ENCODE measurements at places on chromosomes 13 and 19. TPM values are rescaled to one million over a fixed set of nuclear protein-coding genes. Genes with fewer than 3 reads are reported as not detected.
A peak's percentile ranks its signal among the peaks of the same experiment; 100 is the strongest.

GRCh38 chr19:4505570-4506448 is 12.5 kb downstream of the PLIN4 start:
- DNase-seq: no peak

Gene GRIN2D
- total RNA-seq: 0.86 TPM

Gene ZNF568
- 9.8 TPM for total RNA-seq

DNA sequence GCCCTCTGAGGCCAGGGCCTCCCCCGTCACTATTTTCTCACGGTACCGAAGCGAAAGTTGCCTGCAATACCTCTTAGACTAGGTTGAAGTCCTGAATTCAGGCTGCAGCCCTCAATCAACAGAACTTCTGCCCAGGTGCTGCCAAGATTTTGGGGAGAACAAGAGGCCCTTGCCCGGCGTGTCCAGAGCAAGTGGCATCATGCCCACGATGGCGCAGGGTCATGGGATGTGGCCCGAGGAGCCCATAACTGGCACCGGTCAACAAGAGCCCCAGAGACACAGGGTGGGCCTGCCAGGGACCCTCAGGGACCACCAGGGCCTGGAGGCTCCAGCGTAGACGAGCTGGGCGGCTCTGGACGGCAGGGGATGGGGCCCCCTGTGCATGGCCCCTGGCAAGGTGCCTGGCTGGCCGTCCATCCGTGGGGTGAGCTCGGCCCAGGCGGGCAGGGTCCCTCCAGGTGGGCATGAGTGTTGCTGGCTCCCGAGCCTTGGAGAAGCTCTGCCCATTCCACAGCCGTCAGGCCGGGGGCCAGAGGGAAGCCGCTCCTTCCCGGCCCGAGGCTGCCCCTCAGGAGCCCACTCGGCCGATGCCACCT is 45.1 kb downstream of the GAS6 start:
- DNase-seq: no peak

DNA sequence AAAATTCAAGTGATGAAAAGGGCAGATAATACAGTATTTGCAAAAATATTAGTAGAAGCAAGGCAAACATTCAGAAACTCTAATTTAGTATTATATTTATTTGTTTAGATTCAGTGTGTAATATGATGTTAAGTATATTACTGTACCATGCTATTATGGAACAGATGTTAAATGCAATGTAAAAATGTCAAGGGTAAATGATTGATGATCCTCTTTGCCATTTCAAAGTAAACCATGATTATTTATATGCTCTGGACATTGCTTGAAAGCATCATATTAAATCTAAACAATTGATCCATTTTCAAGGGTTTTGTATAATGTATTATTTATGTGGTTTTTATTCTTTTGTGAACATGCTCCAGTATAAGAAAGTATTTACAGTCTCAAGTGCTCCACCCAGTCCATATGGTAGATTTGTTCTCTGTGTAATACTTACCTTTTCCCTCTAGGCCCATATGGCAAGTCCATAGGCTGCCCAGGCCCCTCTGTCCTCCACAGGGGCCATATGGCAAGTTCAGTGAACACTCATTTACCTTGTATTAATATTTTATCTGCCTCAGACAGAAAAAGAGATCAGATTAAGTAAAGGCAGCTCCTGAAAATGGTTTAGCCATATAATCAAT is 353.5 kb downstream of the DACH1 start:
- DNase-seq: no peak

- DNase-seq: no peak
Observed at GRCh38 chr13:34901572-34901971, 40.5 kb upstream of the NBEA start.

DNA sequence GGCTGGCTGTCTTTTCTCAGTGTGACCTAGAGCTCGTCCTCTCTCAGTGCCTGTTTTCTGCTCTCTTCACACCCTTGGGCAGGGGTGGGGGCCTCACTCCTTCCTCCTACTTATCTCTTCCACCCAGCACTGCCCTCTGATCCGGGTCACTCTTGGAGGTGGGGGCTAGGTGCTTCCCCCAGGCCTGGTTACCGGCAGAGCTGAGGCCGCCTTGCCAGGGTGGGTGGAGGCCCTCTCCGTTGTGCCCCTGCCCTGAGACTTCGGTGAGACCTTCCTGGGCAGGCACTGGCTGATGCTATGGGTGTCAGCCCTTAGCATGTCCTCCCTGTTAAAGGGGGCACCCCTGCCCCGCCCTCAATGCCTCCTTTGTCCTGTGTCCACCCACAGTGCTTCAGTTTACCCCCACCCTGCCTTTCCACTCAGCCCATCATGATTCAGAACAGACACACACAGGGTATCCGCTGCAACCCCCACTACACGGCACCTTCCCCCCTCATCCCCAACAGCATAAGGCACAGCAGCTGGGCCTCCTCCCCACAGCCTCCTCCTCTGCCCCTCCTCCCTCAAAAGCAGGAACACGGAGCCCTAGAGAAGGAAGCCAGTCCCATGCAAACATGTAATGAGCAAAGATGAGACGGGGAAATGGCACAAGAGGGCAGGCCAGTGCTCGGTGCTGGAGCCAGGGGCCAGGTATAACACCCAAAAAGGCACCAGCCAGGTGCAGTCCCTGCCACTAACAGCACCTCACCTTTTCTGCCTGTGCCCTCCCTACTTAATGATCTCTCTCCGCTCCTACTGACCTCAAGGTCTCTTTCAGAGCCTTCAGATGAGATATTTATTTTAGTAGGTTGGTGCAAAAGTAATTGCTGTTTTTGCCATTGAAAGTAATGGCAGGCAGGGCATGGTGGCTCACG is 9.8 kb downstream of the ZGLP1 start:
- no peak for DNase-seq

- DNase-seq: peak; percentile 74
Observed at GRCh38 chr19:41324921-41325639, 15.1 kb downstream of the CCDC97 start.

DNA sequence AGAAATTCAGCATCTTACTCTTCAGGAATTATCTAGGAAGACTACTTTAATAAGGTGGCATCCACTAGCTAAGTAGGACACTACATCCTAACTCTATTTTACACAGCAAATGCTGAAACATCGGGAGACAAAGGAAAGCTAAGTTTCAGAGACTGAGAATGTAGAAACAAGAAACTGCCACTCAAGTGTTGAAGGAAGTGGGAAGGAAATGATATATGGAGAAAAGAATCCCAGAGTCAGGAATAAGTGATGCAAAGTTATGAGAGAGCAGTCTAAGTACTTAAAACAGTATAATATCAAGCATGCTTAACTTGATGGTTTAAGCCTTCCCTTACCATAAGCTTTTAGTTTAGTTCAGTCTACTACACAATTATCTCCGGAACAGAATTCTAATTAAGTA is 52.4 kb downstream of the RBM26 start:
- no peak for DNase-seq

- DNase-seq: no peak
Observed at GRCh38 chr19:50415661-50416033, 3.1 kb upstream of the SPIB start.

- no peak for DNase-seq
Observed at GRCh38 chr13:113740286-113740556, 18.8 kb upstream of the TMEM255B start.

Gene ACTMAP
- total RNA-seq: 11.3 TPM

GRCh38 chr13:99305158-99305557 is 2.0 kb downstream of the GPR183 start:
- no peak for DNase-seq

- no peak for DNase-seq
Observed at GRCh38 chr19:29383696-29384095, 142.1 kb upstream of the VSTM2B start.

- DNase-seq: no peak
Observed at GRCh38 chr13:41639955-41640780, 182.8 kb downstream of the RGCC start.

Gene SGCG
- total RNA-seq: 0.55 TPM

Gene FXYD1
- 50.2 TPM for total RNA-seq

- no peak for DNase-seq
Observed at GRCh38 chr13:30504081-30504480, 38.3 kb upstream of the HMGB1 start.

GRCh38 chr19:582497-583197 is 7.0 kb upstream of the HCN2 start:
- DNase-seq: no peak

DNA sequence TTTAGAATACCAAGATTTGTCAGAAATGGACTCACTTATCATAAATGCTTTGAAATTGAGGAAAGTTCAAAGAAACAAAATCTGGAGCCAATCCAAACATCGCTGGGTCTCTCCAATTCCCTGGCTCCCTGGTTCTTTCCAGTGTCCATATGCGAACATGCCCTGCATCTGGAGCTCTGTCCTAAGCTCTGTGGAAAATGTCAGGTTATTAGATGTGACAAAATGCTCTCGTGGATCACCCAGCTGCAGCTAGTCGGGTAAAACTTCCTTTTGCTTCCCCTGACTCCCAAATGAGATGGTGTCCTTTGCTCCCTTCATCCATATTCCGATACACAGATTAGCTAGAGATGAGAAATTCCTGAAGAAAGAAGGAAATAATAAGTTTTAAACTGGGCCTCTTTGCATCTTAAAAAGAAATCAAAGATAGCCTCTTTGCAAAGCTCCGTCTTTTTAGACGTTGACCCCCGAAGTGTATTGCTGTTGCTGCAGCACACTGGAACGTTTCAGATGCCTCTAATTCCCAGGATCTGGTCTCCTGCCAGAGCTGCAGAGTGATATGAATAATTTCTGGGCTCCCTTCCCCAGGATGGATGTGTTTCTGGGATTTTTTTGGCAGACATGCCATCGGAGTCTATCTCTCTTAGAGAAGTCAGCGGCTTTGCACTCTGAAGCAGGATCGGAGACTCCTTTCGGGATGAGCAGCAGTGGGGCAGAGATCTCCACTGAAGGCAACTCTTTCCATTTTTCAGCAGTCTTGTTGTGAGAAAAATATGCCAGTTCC is 102.9 kb downstream of the TEX26 start:
- no peak for DNase-seq

GRCh38 chr13:38879278-38879677 is 111.4 kb downstream of the STOML3 start:
- no peak for DNase-seq

GRCh38 chr13:110310541-110311442 is 3.7 kb downstream of the COL4A2 start:
- DNase-seq: no peak

GRCh38 chr19:12837225-12837624 is 1.1 kb upstream of the MAST1 start:
- no peak for DNase-seq

Gene RNF17
- not detected for total RNA-seq

DNA sequence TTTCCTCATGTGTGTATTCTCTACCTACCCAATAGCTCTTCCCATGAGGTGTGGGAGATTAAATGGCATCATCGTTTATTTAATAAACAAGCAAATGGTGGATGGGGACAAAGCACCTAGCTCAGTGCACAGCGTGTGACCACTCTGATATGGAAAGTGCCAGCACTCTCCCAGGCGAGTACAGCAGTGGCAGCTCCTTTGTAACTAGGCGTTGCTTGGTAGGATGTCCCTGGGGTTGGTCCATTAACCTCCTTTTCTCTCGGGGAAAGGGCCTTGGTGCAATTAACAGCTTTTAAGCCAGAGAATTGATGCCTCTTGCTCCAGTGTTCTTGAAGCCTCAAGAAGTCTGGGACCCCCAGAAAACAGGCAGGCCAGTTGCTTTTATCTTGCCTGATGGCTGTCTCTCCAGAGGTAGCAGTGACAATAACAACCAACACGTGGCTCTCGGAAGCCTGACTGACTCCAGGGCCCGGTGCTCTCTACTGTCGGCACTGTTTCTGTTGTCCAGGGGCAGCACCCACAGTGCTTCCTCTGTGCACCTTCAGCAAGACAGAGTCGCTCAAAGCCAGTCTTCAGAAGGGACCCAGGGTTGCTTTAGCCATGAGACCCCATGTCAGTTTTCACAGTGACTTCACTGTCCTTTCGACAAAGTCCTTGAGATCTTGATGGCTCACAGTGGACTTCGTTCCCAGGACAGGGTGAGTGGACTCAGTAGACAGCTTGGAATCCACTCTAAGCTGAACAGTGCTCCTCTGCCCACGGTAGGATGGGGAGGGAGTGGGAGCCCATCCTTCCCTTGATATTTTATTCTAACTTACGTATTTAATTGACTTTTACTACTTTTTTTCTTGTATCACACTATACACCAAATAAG is 33.9 kb upstream of the NPAS1 start:
- no peak for DNase-seq

DNA sequence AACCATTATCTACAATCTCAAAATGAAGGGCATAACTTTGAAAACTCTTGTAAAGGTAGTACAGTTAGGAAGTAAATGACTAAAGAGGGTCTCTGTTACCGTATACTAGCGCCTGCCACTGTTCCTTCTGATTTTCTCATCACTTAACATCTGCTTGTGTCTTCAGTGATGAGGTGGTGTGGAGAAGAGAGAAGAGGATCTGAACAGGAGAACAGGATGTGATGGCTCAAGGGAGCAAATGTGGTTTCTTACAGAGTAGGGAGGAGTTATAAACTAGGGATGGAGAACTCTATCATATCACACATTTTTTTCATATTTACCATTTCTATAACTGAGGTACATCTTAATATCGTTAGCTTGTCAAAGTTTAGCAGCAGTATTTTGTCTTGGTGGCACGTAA is 1.1 kb downstream of the KCTD4 start:
- DNase-seq: no peak

Gene PSG7
- total RNA-seq: not detected

DNA sequence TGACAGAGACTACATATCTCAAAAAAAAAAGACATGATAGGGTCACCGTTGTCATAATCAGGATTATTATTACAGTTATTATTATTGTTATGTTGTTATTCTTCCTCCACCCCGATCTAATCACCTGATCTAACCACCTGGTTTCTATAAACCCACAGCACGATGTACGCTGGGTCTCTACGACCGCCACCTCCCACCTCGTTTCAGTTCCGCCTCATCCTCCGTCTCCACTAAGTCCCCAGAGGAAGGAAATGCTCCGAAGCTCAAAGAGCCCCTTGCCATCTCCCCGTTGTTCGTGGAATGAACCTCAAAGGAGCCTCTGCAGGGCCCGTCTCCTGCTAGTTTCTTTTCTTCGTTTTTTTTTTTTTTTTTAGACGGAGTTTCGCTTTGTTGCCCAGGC is 15.9 kb upstream of the MEIS3 start:
- no peak for DNase-seq

Gene GPC6
- 6.8 TPM for total RNA-seq

- DNase-seq: no peak
Observed at GRCh38 chr13:49683489-49683888, 7.8 kb downstream of the EBPL start.

DNA sequence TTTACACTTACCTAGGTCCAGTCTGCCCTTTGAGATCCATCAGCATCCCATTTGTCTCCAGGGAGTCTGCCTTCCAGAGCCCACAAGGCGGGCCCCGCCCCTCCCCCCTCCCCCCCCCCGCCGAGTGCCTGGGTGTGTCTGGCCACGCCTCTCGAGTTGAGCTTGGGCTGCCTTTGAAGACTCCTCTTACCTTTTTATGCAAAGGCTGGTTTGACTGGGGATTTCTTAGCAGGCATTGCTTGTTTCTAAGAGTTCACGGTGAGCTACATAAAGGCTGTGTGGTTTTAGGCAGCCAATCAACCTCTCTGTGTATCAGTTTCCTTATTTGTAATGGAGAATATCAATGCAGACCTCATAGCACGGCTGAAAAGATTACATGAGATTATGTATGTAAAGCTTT is 11.3 kb downstream of the GPR12 start:
- no peak for DNase-seq

Data from ureter (tissue), 1 donor.